ENCODE measurements at places on chromosomes 5 and 9.
A peak's percentile ranks its signal among the peaks of the same experiment; 100 is the strongest.

DNA sequence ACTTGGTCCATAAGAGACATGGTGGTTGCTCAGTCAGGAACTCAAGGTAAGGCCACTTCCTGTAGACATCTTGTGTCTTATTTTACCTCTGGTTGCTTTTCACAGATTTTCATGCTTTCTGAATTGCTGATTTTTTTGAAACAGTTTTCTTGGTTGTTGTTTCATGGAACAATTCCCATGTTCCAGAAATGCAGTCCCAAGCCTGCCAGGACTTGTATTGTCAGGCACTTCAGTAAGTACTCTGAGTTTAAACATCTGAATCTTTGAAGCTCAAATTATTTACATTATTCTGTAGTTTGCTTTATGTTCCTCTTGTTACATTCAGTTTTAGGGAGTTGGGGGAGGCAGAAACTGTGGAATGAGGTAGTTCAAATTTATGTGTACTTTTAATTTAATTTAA is 290.2 kb downstream of the DMRT2 start:
- no peak for DNase-seq

- DNase-seq = no peak
Observed at GRCh38 chr9:107337676-107338590, 54.9 kb downstream of the RAD23B start.

DNA sequence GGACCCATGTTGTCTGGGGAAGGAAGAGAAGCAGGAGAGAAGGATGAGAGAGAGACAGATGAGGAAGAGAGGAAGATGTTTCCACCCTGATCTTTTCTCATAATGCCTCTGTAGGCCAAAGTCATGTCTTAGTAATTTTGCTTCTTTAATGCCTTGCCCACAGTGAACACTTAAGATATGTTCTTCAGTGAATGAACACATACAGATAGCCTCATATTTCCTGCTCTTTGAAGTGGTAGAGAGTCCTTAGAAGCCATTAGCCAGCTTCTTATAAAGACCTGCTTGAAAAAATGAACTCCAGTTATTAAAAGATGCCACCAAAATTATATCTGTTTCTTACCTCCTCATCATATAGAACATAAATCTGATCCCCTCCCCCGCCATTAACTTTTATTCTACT is 244.4 kb downstream of the CD180 start:
- DNase-seq = no peak

DNA sequence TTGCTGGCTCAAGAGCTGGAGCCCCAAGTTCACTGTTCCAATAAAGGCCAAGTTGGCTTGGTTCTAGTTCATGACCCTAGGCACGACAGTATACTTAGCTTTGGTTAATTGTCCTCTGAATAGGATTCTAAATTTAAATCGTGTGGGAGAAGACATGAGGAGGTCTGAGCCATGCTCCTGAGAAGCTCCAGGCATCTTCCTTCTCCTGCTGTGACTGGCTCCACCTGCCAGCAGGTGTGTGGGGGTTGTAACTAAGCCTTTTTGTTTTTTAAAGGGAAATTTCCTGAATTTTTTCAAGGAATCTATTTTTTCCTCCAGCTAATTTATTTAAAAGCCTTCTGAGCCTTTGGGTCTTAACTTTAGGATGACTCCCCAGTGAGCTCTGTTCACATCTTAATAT is 20.2 kb upstream of the TRIM36 start:
- no peak for DNase-seq

DNA sequence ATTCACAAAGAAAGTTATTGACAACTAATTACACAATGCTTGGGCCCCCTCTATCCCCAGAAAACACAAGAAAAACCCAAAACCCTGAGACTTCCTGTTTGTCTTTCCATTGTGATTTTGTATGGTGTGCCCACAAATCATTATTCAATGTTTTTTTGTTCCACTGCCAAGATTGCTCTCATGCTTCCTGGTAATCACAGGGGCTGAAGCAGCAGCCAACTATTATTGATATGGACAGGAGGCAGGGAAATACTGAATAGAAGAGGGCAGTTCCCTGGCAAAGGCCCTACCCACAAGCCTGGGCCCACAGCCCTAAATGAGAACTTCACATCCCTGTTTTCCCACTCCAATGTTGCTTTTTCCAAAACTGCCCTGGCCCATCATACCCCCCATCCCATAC is 21.5 kb upstream of the RFK start:
- no peak for DNase-seq

- DNase-seq = no peak
Observed at GRCh38 chr5:172687940-172688339, 46.9 kb downstream of the NEURL1B start.

- no peak for DNase-seq
Observed at GRCh38 chr5:80116465-80116864, 81.3 kb downstream of the THBS4 start.

DNA sequence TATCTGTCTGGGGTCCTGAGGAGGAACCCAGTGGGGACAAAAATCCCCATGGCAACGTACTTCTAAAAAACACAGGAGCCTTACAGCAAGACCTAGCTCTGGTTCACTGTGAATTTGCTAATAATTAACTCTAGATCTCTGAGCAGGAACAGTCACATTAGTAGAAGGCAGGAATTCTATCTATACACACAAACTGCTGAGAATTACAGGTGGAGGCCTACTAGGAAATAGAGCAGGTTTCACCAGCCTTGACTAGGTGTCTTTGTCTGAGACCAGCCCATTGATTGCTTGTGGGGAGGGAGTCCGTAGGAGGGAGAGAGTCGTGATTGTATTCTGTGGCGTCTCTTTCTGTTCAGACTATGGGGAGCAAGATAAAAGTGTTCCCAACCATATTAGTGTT is 44.8 kb downstream of the PRLR start:
- DNase-seq = peak; percentile 37

- no peak for DNase-seq
Observed at GRCh38 chr5:118551716-118552115, 436.6 kb downstream of the DTWD2 start.

GRCh38 chr9:36132086-36132485 is 4.4 kb upstream of the GLIPR2 start:
- DNase-seq = no peak

- DNase-seq = no peak
Observed at GRCh38 chr9:23638837-23639426, 187.1 kb downstream of the ELAVL2 start.

DNA sequence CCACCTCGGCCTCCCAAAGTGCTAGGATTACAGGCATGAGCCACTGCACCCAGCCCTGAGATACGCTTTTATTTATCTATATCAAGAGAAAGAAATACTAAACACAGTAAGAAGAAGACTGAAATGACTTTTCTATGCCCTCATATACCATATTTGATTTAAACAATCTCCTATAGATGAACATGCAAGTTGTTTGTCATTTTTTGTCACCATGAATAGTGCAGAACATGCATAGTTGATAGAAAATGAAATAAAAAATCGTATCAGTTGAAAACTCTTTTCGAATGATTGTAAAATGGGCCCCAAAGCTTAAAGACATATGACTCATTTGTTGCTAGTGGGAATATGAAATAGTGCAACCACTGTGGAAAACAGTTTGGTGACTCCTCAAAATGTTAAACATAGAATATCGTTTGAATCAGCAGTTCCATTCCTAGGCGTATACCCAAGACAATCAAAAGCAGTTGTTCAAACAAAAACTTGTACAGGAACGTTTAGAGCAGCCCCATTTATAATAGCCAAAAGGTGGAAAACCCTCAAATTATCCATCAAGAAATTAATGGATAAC is 61.4 kb upstream of the ANKH start:
- no peak for DNase-seq

DNA sequence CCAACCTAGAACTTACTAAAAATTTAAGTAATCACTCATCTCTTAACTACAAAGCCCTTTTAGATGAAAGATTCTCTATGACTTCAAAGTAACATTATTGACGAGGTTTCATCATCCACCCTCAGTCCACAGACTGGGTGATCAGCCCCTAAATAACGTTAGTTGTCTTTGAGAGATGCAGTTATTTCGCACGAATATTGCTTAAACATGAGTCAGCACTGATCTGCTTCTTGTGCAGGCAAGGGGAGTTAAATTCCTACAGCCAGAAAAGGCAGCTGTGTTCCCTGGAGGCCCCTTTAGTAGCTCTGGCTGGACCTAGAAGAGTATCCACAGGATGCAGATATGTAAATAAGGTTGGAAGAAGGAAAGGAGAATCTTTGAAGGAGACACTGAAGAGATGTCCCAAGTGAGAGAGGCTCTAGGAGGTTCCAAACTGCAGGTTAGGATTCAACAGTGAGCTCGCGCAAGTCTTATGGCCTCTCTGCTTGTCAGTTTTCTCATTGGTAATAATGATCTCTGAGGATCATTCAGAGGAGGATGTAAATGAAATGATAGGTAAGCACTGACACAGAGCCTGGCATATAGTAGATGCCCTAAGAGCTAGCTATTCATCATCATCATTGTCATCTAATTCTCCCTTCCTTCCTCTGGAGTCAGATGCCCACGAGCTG is 122.2 kb upstream of the MAN2A1 start:
- DNase-seq = no peak

GRCh38 chr9:107932601-107933000 is 443.0 kb upstream of the KLF4 start:
- DNase-seq = no peak

DNA sequence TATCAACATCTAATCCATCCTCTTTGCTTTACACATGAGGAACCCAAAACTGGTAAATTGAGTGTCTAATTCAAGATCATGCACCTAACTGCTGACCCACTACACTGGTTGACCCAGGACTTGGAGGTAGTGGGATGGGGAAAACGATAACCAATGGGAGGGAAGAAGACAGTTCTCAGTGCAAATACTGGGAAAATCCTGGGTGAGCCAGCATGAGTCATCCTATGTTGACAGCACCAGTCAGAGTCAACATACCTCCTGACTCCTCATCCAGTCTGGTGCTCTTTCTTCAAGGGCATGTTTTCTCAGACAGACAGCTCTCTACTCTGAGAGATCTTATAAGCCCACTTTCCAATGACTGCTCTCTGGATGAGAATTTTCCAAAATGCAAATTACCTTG is 232.8 kb upstream of the PTGER4 start:
- DNase-seq = peak; percentile 35

DNA sequence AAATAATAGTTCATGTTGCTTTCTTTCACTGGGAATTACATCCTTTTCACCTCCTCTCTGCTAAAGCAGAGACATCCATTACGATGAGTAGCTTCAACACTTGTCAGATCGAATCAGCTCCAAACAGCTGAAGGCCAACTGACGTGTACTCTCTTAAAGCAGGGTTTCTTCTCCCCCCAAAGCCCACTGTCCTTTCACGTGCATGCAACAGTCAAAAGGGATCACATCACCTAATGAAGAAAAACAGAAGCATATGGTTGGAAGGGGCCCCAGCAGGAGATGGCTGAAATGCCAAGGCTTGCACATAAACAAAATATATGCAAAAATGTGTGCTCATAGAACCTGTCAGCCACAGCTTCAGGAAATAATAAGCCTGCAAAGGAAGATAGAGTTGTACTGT is 421.6 kb downstream of the ANXA1 start:
- DNase-seq = no peak

- DNase-seq = no peak
Observed at GRCh38 chr9:128891321-128892220, 9.6 kb downstream of the LRRC8A start.
